Type B pancreatic cell (in vitro differentiated cells): ENCODE measurements at places on chromosomes 12 and 14. TPM values are rescaled to one million over a fixed set of nuclear protein-coding genes. Genes with fewer than 3 reads are reported as not detected.

The ASPG gene
- 0.29 TPM in 1 of 2 replicates, not detected in the other for total RNA-seq

The TAS2R8 gene
- not detected in 2 replicates for total RNA-seq

The TAS2R43 gene
- 0.36 and 1.0 TPM in 2 replicates for total RNA-seq

The KRT85 gene
- total RNA-seq: not detected in 2 replicates

The LTBR gene
- 18.5 and 98.5 TPM in 2 replicates for total RNA-seq

The CTSG gene
- not detected in 2 replicates for total RNA-seq

The POTEM gene
- not detected in 2 replicates for total RNA-seq

The ADCY4 gene
- 2.2 and 2.5 TPM in 2 replicates for total RNA-seq

The GLT8D2 gene
- 0.59 and 19.8 TPM in 2 replicates for total RNA-seq

The PLEKHG7 gene
- total RNA-seq: 0.17 TPM in 1 of 2 replicates, not detected in the other

The SUSD6 gene
- 31.7 and 78.9 TPM in 2 replicates for total RNA-seq

The MYO1A gene
- 4.3 and 19.4 TPM in 2 replicates for total RNA-seq

The FAM90A1 gene
- 0.36 TPM in 1 of 2 replicates, not detected in the other for total RNA-seq

The KERA gene
- total RNA-seq: 0.17 and 0.24 TPM in 2 replicates

The EDDM3A gene
- not detected in 2 replicates for total RNA-seq

The FSCB gene
- 0.12 TPM in 1 of 2 replicates, not detected in the other for total RNA-seq

The SRRM4 gene
- 1.1 and 1.4 TPM in 2 replicates for total RNA-seq

The AICDA gene
- 0.21 TPM in 1 of 2 replicates, not detected in the other for total RNA-seq

The KCNH3 gene
- 0.72 and 1.8 TPM in 2 replicates for total RNA-seq
